Foreskin melanocyte (primary cell): ENCODE measurements at places on chromosomes 7 and 10.

DNA sequence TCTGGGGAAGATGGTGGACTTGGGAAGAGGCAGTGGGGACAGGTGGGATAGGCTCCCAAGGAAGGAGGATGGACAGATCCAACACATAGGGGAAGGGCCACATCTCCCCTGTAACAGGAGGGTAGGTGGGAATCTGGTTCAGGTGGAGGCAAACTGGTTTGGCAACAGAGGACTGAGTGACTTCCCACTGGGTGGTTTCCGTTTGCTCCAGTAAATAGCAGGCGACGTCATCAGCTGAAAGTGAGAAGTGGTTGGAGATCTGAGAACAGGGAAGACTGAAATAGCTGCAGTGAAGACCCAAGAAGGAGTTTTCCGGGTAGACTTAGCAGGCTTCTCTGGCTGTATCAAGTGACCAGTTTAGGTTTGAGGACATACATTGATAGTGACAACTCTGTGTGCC, 504.4 kb downstream of the GALNT17 start:
- DNase-seq, result no peak

DNA sequence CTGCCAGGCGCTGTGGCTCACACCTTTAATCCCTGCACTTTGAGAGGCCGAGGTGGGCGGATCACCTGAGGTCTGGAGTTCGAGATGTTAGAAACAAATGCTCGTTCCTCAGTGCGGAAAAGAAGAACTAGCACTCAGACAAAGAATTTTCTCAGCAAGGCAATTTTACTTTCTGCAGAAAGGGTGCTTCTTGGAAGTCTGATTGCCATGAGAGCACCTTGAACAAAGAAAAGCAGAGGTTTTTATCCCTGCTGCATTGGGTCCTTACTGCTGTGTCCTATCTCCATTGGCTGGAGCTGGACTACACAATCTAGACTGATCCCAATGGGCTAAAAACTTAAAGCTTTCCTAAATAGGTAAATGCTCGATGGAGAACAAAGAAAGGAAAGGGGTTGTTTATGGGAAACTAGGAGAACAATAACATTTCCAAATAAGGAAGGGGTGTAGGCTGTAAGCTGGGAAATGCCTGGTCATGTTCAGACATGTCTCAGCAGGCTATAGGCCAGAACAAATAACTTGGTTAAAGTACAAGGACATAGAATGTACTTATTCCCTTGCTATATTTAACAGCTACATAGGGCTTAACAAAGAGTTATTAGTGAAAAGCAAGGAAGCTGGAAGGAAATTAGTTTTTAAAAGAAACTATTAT, 26.1 kb upstream of the ACTR3B start:
- DNase-seq, result no peak

- no peak for DNase-seq
These were observed 123.7 kb upstream of the SEC61G start for GRCh38 chr7:54882694-54883093.

- no peak for DNase-seq
These were observed 29.5 kb downstream of the ZNF775 start for GRCh38 chr7:150408393-150409299.
